ENCODE measurements at places on chromosomes 7 and 10.
A peak's percentile ranks its signal among the peaks of the same experiment; 100 is the strongest.

DNA sequence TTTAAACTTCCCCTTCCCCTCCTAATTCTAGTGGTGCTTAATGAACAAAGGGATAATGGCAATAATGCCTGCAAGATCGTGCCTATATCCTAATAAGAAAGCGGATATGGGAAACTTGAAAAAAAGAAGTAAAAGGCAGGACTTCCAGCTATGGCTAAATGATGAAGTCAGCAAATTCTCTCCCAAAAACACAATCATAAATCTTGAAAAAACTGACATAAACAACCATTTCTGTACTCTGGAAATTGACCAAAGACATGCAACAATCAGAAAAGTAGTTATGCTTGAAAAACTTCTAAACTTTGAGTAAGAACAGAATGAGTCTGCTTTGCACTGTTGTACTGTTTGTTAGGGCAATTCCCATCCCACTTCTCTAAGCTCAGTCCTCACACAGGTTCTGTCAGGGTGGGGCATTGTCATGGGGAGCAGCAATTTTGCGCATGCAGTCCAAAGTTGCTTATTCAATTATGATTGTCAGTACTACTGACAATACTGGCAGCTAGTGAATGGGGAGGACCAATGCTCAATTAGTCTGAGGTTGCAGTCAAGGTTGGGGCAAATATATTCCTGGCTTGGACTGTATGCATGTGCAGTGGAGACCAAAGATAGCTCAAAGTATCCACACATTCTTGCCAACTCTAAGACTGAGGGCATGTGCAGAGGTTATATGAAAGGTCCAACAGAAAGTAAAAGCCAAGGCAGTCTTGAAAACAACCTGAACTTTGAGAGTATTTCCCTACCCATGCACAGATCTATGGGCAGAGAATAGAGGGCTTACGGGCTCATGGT lies 34.1 kb upstream of the ARHGAP22 start:
- DNase-seq, result no peak

- no peak for DNase-seq
Observed at GRCh38 chr10:12416344-12417050, 67.2 kb downstream of the CAMK1D start.

DNA sequence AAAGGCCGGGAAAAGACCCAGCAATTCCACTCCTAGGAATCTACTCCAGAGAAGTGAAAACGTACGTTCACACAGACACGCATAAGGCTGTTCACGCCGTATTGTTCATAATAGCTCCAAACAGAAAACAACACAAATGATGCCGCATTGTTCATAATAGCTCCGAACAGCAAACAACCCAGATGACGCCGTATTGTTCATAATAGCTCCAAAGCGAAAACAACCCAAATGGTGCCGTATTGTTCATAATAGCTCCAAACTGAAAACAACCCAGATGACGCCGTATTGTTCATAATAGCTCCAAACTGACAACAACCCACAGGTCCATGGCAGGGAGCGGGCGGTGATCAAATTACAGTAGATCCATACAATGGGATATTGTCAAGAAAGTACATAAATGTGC lies 85.2 kb upstream of the DNAAF5 start:
- DNase-seq, result no peak

DNA sequence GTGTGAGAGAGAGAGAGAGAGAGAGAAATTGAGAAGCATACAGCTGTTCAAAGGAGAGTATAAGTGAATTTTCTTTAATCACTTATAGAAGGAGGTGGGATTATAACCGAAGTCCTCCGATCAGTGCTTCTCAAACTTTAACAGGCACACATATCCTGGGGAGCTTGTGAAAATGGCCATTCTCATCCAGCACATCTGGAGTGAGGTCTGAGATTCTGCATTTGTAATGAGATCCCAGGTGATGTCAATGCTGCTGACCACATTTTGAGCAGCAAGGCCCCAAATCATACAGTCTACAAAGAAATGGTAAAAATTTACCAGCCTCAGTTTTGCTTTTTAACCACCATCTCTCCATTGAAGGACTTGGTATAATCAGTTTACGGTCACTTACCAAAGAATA lies 219.0 kb downstream of the PTEN start:
- no peak for DNase-seq

DNA sequence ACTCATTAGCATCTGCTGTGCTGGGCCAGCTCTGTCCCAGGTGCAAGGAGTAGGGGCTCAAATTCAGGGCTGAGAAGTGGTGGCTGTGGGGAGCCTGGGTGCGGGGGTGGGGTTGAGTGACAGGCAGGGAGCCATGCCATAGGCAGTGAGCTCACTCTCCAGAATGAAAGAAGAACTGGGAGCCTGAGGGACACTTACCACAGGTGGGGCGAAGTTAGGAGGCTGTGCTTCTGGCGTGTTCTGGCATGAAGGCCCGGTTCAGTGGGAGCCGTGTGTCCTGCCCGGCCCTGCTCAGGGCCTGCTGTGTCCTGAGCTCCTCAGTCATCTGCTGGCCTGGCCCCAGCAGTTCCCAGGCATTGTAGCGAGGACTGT lies 62.5 kb downstream of the MKI67 start:
- DNase-seq, result no peak

DNA sequence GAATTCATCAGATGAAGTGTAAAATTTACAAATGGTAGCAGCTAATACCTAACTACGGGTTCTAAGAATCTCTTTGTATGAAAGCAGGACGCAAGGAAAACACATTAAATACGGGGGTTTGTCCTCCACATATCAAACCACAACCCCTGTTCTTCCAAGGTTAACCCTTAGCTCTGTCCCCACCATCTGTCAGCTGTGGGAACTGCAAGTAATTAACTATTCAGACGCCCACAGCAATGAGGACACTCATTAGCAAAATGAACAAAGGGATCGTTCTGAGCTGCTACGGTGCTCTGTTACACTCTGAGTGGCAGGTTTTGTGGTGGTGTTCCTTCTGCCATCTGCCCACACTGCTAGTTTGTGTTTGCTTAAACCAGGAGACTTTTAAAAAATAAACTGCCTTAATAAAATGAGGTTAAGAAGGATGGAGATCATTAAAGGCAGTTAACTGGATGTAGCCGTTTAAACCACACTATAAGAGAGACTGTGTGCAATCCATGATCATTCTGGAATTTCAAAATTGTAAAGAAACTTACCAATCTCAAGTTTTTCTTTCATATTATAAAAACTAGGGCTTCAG lies 51.4 kb downstream of the C10orf67 start:
- DNase-seq, result no peak

GRCh38 chr7:144378651-144379050 lies 23.4 kb downstream of the ARHGEF5 start:
- no peak for DNase-seq

DNA sequence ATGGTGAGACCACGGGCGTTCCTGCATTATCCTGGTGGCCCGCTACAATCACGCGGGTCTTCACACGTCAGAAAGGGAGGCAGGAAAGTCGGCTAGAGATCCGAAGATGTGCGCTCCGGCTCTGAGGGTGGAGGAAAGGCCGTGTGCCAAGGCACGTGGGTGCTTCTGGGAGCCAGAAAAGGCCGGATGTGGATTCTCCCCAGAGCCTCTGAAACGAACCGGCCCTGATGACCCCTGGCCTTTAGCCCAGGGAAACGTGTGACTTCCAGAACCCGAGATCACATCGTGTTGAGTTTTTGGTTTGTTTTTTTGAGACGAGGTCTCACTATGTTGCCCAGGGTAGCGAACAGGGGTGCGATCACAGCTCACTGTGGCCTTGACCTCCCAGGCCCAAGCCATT lies 244.2 kb downstream of the ELFN1 start:
- DNase-seq, result no peak

DNA sequence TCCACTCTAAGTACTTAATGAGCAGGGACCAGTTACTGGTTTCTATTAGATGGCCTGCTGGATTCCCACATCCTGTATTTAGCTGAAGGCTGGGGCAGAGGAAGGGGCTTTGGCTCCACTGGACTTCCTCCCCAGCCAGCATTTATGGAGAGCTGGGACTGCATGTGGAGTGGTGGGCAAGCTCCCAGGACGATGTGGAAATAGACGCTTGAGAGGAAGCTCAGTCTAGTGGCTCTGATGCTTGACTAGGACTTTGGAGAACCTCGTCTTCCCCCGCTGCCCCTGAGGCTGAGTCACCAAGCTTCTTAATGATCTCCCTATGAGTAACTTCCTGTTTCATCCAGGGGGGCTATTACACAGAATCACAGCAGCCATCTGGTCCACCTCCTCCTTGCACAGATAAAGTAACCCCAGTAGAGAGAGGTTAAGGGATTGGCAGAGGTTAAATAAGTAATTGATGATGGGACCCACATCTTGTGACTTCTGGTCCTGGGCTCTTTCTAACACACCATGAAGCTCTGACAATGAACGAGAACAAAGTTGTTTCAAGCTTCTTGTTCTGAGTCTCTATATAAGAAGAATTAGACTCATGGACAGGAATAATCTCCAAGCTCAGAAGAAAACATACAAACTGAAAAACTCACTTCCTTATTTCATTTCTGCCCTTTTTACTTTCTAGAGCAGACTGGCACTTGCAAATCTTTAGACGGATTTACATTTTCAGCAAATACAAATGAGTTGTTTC lies 126.2 kb downstream of the PRPF18 start:
- peak; percentile 72 for DNase-seq

- DNase-seq, result no peak
Observed at GRCh38 chr7:100515072-100515532, 23.9 kb upstream of the AGFG2 start.

DNA sequence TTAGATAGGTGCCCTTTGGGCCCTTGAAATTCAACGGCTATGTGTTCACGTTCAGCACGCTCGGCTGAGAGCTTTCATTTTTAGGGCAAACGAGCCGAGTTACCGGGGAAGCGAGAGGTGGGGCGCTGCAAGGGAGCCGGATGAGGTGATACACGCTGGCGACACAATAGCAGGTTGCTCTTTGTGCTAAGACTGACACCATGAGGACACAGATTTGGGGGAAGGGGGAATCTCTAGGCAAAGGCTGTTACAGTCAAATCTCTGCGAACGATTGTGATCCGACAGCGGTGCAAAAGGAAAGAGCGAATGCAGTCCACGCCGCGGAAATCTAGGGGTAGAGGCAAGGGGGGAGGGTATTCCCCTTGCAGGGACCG lies 667 bp downstream of the KLLN start:
- DNase-seq, result no peak

DNA sequence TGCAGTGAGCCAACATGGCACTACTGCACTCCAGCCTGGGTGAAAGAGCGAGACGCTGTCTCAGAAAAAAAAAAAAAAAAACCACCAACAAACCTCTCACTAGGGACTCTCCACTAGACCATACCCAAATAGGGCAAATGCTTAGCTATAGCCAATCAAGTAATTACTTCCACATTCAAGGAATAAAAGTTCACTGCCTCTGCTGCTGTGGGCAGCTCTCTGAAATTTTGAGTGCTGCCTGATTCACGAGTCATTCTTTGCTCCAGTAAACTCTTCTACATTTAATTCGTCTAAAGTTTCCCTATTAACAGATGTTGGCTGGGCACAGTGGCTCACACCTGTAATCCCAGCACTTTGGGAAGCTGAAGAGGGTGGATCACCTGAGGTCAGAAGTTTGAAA lies 4.7 kb upstream of the NRBF2 start:
- no peak for DNase-seq

DNA sequence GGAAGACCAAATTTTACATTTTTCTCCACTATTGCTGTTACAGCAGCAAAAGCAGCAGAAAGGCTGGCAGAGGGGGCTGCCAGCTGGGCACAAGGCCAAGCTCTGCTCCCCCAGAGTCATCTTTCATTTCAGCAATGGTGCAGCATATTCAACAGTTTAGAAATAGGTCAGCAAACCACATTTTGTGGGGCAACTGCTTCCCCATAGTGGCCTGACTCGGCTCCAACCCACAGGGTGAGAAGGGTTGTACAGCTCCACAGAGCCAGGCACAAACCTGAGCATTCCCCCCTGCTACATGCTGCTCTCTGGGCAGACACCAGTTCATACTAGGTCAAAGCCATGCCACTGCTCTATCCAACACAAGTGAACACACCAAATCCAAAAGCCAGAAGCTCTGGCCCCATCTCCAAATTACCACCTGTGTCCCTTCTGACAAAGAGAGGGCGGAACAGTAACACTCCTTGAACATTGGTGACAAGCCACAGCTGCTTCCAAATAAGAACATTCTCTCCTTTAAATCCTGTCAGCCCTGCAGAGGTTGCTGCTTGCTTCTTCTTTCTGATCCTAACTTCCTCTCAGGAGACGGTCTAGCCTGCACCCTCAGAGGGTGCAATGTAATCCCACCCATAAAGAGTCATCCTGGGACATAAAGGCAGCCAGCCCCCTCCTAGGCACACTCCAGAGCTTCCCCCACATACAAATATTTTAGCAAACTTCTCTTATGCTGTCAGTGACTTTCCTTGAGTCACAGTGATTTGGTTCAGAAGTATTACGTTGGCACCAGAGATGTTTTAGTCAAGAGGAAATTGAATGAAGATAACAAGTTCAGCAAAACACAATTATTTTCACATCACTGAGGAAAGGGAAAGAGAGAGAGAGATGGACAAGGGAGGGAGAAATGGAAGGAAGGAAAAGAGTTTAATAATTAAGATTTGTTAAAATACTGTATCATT lies 39.0 kb upstream of the SLIT1 start:
- no peak for DNase-seq

DNA sequence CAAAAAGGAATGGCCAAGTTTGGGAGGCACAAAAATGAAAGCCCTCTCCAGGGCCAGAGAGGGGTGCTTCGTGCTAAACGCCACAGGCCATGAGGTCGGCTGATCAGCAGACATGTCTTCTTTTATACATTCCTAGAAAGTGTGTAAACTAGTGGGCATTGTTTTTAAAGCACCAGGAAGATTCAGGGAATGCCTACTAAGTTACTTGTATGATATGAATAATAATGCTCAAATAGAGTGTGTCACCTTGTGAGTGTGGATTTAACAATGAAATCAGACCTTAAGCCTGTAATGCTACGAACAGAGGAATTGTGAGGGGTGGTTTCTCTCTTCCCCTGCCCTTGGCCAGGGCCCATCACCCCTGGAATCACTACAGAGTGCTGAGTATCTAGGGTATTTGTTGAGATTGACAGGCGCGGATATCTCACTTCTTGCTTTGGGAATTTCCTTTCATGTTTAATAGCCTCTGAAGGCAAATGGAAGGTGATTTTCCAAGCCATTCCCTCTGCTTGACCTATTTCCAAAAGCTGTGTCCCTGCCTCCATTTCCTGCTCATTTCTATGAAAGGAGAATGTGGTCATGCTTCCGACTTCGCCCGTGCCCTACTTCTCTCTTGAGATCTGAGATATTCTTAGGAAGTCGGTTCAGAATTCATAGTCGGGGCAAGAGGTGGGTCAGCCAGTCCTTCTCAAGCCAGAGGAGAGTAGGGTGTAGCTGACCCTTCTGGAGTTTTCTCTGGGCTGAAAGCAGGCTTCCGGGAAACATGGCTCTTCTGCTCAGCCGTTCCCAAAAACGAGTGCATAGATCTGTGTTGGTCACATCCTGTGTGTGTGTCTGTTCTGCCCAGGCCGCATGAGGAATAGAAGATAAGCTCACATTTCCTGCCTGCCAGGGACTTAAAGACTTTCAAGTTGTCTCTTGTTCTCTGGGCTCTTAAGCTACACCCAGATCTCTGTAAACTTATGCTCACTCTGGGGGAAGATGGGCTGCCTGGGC lies 167.8 kb upstream of the ITGB1 start:
- DNase-seq, result no peak

DNA sequence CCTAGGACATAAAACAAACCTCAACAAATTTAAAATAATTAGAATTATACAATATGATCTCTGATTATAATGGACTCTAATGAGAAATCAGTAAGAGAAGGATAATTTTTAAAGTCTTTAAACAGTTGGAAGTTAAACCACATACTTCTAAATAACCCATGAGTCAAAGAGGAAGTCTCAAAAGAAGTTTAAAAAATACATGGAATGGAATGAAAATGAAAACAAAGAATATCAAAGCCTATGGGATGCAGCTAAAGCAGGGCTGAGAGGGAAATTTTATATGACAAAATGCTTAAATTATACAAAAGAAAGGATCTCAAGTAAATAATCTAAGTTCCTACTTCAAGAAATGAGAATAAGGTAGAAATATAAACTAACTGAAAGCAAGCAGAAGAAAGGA lies 460.5 kb downstream of the RPS24 start:
- no peak for DNase-seq
